ENCODE measurements at places on chromosomes 11 and 22.

GRCh38 chr11:104653407-104653806 is 244.9 kb downstream of the CASP12 start:
- no peak for DNase-seq

DNA sequence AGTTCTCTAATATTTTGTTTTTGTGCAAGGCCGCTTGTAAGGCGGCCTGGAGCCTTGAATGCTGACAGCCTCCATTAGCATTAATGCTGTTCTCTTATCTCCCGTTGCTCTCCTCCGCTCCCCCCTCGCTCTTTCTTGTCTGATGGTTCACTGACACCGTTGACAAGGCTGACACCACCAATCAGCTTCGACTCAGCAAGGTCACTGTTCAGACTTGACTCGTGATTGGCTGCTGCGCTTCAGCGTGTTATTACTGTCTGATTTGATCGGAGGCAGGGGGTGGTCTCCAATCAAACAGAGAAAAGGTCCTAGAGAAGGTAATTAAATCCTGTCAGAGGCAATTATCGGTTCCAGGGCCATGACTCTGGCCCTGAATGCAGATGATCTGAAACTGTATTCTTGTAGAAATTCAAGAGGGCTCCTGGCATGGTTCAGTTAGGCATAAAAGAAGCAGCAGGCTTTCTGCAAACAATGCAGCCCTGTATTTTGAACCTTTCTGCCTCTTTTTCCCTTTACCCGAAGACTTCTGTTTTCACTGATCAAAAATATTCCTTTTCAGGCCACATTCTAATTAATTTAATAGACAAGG is 49.3 kb upstream of the MPPED2 start:
- DNase-seq: no peak

DNA sequence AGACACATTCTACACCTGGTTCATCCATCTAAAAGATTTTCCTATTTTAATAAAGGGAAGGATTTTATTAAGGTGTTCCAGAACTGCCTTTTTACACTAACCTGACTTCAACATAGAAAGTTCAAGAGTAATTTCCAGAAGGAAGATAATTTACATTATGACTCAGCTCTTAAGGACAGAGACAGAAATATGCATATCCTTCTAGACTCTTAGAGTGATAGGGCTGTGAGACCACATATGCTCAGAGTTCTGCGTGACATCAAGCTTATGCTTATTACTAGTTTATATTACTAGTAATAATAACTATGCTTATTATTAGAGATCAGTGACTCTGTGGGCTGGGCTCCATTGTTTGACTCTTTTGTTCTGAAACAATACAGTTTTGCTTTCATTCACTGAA is 4.6 kb downstream of the PDGFD start:
- no peak for DNase-seq

DNA sequence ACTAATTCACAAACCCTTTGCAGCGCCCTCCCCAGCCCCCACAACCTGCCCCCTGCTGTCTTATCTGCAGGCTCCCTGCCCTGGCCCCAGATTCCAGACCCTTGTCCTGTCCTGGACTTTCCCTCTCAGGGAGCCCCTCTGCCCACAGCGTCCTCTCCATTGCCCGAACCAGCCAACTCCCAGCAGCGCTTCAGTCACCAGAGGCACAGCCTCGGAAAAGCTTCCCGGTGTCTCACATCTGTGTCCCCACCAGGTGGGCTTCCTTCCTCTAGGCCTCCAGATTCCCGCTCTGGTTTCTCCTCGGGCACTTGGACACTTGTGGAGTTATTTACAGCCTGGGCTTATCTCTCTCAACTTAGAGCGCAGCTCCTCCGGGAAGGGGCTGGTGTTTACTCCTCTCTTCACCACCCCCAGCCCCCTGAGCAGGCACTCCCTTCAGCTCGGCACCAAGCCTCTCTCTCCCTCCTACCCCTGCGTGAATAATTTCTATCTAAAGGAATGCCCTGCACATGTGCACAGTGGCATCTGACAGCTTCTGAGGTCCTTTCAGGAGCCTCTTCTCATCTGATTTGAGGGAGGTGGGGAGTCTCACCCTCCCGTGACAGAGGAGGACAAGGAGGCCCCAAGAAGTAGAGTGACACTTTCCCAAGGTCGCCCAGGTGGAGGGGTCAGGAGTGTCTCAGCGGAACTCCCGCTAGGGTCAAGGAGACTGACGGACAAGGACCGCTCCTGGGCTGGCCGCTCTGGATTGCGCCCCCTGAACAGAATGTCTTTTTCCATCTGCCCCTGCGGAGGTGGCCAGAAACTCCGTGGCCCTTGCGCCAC is 838 bp downstream of the WNT11 start:
- no peak for DNase-seq

DNA sequence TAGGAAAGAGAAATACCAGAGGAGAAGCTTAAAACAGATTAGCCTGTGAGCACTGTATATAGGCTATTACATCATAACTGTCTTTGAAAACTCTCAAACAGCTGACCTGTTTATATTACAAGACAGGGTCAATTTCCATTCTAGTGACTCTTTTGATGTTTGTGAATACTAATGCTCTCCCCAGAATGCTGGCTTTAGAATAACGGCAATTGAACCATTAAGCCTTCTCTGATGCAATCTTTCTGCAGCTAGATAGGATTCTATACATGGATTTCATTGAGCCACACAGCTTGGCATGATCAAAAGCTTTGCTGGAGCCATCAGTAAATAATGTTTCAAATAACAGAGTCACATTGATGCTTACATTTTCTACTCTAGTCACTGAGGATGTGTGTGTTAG is 122.7 kb upstream of the FAT3 start:
- no peak for DNase-seq

GRCh38 chr11:120817158-120817557 is 206.7 kb upstream of the TBCEL start:
- DNase-seq: no peak

Measured in NCI-H1417 (cell line).